ENCODE measurements at places on chromosomes 16 and 17.

DNA sequence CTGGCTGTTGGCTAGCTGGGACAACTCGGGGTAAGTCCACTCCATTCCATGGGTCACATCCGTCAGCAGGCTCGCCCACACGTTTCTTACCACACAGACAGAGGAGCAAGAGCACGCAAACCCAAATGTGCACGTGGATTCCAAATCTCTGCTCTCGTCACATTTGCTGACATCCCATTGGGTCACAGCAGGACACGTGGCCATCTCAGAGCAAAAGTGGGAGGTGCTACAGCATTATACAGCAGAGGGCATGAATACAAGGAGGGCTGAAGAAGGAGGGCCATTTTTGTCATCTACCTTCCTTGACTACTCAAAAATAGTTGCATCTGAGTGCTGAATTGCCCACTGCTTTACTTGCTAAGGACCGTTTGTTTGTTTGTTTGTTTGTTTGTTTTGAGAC, 84.7 kb downstream of the RBBP6 start:
- no peak for ATAC-seq

- ATAC-seq = no peak
Observed at GRCh38 chr17:30952638-30953393, 18.0 kb upstream of the RNF135 start.

DNA sequence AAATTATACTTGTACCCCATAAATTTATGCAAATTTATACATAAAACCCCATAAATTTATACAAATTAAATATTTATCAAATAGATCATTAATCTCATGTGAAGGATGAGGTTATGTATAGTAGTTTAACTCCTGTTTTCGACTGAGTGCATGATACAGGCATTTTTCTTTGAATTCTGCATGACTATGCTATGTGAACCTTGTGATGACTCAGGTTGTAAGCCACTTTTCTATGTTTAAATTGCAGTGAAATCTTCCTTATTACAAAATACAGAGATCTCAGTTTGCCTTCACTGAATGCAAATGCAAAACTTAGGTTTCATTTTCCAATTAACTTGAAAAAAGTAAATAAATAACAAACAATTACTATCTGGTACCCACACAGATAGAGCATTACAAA, 843.7 kb downstream of the CDH11 start:
- ATAC-seq = no peak

- ATAC-seq = no peak
Observed at GRCh38 chr16:64184156-64184555, 937.7 kb downstream of the CDH11 start.

- no peak for ATAC-seq
Observed at GRCh38 chr16:27728691-27729090, 178.7 kb downstream of the KATNIP start.

DNA sequence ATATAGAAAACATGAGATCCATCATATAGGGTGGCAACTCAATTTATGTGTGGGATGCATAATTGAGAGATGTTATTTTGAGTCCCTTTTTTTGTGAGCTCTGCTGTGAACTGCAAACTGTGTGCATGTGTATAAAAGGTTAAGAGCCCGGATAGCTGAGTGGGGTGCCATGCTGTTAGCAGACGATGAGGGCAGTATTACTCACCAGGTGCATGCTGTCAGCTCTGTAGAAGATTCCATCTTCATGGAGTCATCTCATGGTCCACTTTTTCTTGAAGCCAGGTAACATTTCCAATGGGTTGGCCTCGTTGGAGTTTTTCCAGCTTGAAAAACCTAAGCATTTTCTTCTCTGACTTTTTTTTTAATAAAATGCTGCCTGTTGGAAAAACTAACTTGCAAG, 43.0 kb upstream of the RHBDL3 start:
- ATAC-seq = no peak

DNA sequence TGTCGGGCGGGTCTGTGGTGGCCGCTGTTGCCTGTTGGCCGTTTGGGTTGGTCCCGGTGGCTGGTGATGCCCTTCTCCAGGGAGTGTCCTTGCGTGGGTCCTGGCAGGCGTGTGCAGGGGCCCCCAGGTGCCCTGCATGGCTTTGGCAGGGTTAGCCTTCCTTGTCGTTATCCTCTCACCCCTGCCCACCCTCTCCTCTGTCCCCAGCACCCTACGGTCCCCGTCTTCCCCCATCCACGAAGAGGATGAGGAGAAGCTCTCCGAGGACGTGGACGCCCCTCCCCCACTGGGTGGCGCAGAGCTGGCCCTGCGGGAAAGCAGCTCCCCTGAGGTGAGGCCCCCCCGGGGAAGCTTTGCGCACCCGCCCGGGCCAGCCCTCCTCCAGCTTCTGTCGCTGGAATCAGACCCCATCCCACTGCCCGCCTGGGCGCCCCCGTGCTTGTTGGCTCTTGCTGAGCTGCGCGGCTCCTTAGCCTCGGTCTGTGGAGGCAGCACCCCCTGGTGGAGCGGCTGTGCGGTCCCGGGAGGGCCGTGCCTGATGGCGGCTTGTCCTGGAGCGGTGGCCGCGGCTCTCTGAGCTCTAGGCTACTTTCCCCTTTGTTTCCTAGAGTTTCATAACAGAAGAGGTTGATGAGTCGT, 10.6 kb upstream of the NUDT16L1 start:
- no peak for ATAC-seq

Data from activated CD4-positive, CD25-positive, alpha-beta regulatory T cell treated with anti-CD3 and anti-CD28 coated beads, Interleukin-2, amount 50 U/mL, for 24 hours (primary cell).